Fibroblast of skin of scalp (primary cell): ENCODE measurements at places on chromosomes 6 and 20.
A peak's percentile ranks its signal among the peaks of the same experiment; 100 is the strongest.

- DNase-seq = no peak
These were observed 2.5 kb downstream of the WTAP start for GRCh38 chr6:159729598-159730331.

GRCh38 chr6:42726026-42726425 is 3.6 kb upstream of the PRPH2 start:
- DNase-seq = no peak

- DNase-seq = no peak
These were observed 2.5 kb downstream of the RREB1 start for GRCh38 chr6:7110092-7110792.

DNA sequence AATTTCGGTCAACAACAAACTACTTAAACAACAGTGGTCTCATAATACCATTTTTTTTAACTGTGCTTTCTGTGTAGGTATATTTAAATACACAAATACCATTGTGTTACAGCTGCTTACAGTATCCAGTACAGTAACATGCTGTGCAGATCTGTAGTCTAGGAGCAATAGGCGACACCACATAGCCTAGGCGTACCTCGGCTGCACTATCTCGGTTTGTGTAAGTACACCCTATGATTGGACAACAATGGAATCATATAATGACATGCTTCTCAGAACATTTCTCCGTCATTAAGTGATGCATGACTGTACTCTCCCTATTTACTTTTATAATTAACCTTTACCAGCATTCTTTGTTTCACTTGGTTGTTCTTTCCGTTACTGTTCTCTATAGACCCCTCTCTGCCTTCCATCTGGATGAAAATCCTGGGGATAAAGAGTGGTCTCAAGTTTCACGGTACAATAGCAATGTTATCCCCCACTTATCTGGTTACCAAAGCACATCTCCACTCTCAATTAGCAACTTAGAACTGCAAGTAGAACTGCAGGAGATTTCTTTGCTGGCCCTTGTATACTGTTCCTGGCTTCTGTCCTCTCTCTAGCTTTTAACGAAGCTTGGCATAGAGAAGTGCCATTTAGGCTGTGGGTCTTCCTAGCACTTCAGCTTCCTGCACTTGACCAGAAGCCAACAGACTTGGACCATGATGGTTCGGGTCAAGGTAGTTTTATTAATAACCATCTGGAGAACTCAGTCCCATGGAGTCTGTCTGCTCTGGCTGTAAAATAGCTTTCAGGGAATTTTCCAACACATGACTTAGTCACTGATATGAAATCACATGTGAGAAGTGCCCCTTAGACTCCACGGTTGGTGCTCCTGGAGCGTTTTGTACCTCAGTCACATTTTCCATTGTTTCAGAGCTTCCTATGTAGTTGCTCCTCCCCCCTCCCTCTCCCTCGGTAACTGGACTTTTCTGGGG is 80.4 kb upstream of the POPDC3 start:
- DNase-seq = no peak

- DNase-seq = no peak
These were observed 28.0 kb downstream of the NOL7 start for GRCh38 chr6:13643125-13643524.

DNA sequence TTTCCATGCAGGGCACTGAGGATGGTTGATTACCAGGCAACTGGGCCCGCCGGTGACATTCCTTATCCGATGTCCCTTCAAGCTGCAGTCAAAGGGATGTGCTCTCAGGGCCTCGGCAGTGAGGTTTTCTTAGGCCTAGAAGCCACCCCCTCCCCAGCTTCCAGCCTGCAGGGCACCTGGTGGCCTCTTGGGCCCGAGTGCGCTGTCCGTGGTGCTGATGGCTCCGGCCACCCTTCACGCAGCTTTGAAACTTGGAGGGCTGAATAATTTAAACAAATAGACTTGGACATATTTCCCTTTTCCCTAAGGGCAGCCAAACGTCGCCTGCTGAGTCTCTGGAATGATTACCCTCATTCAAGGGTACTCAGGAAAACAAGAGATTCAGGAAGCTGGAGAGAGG is 8.9 kb upstream of the MLN start:
- peak; percentile 78 for DNase-seq

DNA sequence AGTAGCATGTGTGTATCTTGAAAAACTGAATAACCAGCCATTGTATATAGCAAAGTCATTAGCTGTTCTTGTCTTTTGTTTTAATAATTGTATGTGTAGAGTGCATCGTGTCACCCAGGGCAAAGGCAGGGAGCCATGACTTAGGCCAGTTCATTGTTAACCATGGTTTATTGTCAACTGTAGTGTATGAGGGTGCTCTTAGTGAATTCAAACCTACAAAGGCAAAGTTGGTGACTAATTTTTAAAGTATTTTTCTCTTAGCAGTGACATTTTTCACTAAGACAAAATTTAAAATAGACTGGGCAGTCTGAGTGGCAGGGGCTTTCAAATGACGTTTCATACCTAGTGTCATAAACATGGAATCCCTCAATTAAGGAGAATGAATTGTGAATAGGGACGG is 79.0 kb downstream of the TULP4 start:
- DNase-seq = no peak

DNA sequence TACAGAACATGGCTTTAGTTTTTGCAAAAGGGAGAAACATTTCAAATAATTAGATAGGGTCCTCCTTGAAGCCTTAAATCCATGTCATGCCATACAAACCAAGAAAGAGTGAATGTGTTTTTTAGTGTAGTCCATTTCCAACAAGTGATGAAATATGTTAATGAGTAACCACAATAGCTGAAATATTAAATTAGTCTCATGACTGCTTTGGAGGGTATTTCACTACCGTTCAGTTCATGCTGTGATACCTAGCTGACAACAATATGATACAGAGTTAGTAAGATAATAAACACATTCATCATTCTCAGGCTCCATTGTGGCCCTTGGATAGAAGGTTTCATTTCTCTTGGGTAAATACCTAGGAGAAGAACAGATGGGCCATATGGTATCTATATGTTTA is 5.8 kb upstream of the ID4 start:
- no peak for DNase-seq

GRCh38 chr6:170222498-170223471 is 68.1 kb downstream of the DLL1 start:
- no peak for DNase-seq

- peak; percentile 34 for DNase-seq
These were observed 39.2 kb upstream of the RNF8 start for GRCh38 chr6:37314487-37315156.

- no peak for DNase-seq
These were observed 199.2 kb downstream of the CD83 start for GRCh38 chr6:14316651-14317386.

GRCh38 chr6:111922454-111923297 is 49.4 kb upstream of the FYN start:
- peak; percentile 86 for DNase-seq

- DNase-seq = no peak
These were observed 19.3 kb upstream of the SLCO4A1 start for GRCh38 chr20:62622877-62623487.

GRCh38 chr6:11432091-11432490 is 105.5 kb upstream of the TMEM170B start:
- no peak for DNase-seq

DNA sequence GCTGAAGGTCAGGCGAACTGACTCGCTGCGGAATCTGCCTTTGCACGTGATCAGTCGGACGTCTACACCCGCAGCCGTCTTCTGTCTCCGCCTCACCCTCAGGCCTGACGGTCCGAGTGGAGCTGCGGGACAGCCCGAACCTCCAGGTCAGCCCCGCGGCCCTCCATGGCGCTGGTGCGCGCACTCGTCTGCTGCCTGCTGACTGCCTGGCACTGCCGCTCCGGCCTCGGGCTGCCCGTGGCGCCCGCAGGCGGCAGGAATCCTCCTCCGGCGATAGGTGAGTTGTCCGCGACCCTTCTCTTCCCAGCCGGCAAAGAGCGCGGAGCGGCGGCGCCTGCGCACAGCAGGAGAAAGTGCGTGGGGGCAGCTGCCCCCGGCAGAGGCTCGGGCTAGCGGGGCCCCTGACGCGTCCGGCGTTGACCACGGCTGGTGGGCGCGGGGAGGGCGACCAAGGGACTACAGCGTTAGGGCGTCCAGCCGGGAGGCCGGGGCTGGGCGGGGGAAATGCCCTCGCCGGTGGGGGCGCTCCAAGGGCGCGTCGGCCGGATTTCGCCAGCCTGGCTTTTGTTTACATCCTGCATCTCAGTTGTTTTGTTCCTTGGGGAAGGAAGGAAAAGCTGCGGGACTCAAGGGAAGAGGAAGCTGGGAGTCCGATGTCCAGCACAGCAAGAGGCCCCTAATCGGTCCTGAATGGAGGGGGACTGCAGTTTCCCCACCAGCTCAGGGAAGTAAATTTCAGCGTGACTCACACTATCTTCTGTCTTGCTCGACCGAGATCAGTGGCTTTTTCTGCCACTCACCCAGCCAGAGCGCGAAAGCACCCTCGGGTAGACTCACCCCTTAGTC is at the start of gene SMPDL3A:
SMPDL3A (plus strand) TSS at position 77 of the 846 bp plus-strand sequence; CDS start at position 166, 89 bp downstream.
- DNase-seq = peak; percentile 77

GRCh38 chr20:40502576-40502975 is 186.5 kb downstream of the MAFB start:
- DNase-seq = no peak

GRCh38 chr6:81814370-81815076 is 62.0 kb upstream of the TENT5A start:
- peak; percentile 43 for DNase-seq

- no peak for DNase-seq
These were observed 58.6 kb downstream of the NOL4L start for GRCh38 chr20:32526541-32526940.

GRCh38 chr20:24236201-24236600 is 233.2 kb upstream of the SYNDIG1 start:
- DNase-seq = peak; percentile 75

GRCh38 chr6:150749091-150749670 is 116.3 kb upstream of the MTHFD1L start:
- no peak for DNase-seq

GRCh38 chr6:74826263-74826662 is 379.6 kb downstream of the COL12A1 start:
- DNase-seq = no peak

- peak; percentile 73 for DNase-seq
These were observed 188.2 kb downstream of the NFATC2 start for GRCh38 chr20:51354191-51354768.

- DNase-seq = peak; percentile 53
These were observed 49.2 kb downstream of the GMDS start for GRCh38 chr6:2196079-2196679.

DNA sequence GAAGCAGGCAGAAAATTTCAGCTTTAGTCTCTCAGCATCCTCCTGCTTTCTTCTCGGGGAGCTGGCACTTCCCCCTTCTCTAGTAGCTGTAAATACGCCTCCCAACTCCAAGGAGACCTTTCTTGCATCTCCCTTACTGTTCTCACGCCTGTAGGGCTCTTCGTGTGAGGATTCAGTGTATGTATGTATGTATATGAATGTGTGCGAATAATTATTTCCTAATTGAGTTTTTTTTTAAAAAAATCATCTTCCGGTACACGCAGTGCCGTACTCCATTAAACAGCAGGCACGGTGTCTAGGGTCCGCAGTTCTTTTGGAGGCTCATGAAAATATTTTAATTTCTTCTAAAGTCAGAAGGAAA is 85.4 kb downstream of the HFE start:
- DNase-seq = peak; percentile 57

DNA sequence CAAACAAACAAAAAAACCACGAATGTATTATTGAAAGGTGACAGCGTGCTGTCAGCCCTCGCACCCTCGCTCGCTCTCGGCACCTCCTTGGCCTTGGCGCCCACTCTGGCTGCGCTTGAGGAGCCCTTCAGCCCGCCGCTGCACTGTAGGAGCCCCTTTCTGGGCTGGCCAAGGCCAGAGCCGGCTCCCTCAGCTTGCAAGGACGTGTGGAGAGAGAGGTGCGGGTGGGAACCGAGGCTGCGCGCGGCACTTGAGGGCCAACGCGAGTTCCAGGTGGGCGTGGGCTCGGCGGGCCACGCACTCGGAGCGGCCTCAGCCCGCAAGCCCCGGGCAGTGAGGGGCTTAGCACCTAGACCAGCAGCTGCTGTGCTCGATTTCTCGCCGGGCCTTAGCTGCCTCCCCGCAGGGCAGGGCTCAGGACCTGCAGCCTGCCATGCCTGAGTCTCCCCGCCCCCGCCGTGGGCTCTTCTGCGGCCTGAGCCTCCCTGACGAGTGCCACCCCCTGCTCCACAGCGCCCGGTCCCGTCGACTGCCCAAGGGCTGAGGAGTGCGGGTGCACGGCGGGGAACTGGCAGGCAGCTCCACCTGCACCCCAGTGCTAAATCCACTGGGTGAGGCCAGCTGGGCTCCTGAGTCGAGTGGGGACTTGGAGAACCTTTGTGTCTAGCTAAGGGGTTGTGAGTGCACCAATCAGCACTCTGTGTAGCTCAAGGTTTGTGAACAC is 20.9 kb upstream of the MBOAT1 start:
- no peak for DNase-seq

- no peak for DNase-seq
These were observed 40.2 kb downstream of the ITCH start for GRCh38 chr20:34403063-34403827.

DNA sequence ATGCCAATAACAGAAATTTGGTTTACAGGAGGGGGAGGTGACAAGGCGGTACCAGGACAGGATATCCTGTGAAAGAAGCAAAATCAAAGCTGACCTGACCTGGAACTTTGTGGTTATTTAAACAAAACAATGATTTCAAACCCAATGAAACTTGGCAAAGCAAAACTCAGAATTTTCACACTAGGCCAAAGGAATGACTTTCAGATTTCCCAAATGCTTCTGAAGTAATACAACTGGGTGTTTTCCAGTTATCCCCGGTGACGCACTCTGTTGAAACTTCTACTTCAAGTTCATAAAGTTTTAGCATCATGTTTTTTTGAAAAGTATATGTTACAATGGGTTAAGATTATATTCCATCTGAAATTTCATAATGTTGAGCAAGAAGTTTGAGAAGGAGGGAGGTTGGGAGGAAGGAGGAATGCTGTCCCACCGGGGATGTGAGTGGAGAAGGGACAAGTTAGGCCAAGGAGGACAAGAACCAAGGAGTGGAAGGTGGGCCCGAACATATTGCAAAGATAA is 78.1 kb upstream of the TRAF3IP2 start:
- peak; percentile 62 for DNase-seq

DNA sequence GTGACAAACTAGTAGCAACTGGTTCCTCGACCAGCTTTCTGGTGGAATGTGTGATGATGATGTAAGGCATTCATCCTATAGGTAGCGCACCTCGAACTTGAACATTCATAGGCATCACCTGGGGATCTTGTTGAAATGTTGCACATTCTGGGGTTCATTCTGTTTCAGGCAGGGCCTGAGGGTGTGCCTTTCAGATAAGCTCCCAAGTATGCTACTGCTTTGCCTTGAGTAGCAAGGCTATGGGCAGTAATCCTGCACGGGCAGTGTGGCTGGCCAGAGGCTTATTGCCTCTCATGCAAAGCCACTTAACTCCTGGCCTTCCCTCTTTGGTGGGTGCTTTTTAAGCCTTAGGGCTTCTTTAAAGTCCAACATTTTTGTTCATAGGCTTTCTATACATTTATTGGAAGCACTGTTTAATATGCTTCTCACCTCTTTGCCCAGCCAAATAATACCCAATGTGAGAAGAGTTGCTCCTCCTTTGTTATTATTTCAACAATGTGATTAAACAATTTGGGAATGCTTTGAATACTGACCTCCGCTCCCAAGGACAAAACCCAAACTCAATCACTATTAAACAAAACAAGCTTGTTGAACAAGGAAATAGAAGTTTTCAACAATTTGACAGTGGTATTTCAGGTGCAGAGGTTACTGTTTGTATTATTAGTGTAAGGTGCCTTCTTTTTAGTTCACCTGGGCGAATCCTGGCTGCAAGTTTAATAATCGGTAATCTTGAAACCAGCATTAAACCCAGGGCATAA is 57.5 kb downstream of the JARID2 start:
- no peak for DNase-seq
